Epithelial cell of alveolus of lung (primary cell): ENCODE measurements at places on chromosomes 7 and 10. TPM values are rescaled to one million over a fixed set of nuclear protein-coding genes. Genes with fewer than 3 reads are reported as not detected.

TAS2R3 gene
- 1.1 TPM in 1 of 2 replicates, not detected in the other for total RNA-seq

MYPN gene
- 0.13 and 0.32 TPM in 2 replicates for total RNA-seq

ACBD7 gene
- total RNA-seq: 0.40 and 1.9 TPM in 2 replicates

CYP2W1 gene
- not detected in 2 replicates for total RNA-seq

CPA5 gene
- total RNA-seq: not detected in 2 replicates

ITPRID1 gene
- total RNA-seq: not detected in 2 replicates

PON3 gene
- 0.13 TPM in 1 of 2 replicates, not detected in the other for total RNA-seq

SLC26A5 gene
- not detected in 2 replicates for total RNA-seq

SPDYE2B gene
- total RNA-seq: not detected in 2 replicates

HACD1 gene
- 7.8 and 13.6 TPM in 2 replicates for total RNA-seq

ITIH5 gene
- 0.72 and 0.91 TPM in 2 replicates for total RNA-seq

GFRA1 gene
- total RNA-seq: 3.9 and 5.2 TPM in 2 replicates
